AML-193 (cell line): ENCODE measurements at places on chromosomes 5 and 9.

GRCh38 chr5:78355561-78355960 lies 4.9 kb upstream of the SCAMP1 start:
- DNase-seq: no peak

DNA sequence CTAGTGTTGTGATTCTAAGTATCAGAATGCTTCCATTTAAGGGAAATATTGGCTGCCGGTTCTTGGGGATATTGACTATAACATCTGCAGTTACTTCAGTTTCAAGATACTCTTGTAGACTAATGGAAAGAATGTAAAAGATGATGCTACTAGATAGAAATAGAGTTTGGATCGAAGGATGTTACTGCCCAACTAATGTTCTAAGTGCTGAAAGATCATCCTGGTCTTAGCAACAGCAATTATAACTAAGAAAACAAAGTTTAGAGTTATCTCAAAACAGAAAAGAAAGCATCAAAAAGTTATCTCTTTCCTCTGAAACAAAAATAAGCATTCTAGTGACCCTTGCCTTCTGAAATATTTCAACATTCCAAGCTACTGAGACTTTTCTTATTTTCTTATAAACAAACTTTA lies 49.9 kb downstream of the ITGA1 start:
- DNase-seq: no peak

DNA sequence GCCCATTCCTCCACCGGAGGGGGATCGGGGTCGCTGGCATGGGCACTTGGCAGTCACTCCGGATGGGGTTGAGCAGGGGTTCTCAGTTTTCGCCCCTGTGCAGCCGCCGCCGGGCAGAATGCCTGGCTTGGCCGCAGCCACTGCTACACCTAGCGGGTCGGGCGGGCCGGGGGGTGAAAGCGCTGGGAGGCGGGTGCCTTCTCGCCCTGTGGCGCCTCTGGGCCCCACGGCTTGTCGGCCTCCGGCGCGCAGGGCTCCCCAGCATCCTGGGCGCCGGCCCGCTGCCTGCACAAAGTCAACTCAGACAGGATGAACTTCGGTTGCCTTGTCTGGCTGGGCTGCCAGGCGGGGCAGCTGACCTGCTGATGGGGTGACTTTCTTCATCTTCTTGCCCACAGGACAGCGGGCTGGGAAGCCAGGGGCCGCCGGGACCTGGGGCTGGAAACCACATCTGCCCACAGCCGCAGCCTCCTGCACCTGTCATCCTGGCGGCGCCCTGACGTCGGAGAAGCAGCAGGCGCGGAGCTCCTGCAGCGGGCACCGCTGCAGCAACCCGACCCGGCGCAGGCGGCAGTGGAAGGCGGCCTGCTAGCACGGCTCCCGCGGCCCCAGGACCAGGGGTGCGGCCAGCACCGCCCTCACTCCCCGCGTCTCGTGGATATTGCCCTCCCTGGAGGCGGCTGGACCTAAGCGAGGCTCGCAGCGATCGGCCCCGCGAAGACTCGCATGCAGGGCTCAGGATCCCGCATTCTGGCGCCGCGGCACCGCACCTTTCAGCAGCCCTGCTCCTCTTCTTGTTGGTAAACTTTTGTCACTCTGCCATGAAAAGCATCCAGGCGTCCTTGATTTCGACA lies 1.3 kb upstream of the ANKRD18A start:
- DNase-seq: no peak

DNA sequence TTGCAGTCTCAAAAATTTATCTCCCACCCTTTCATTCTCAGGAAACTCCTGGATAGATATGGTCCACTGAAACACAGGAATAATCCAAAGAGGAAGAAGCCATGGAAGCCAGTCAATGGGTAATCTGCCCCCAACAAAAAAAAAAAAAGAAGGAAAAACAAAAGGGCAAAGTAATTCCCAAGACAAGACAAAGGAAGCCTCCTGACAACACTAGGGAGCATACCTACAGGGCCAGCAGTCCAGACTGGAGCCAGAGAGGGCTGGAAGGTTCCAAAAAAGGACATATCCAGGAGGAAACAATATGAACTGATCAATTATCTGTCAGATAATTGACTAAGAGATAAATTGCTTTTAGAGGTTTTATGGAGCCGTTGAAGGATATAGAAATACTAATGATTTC lies 12.9 kb downstream of the FNIP1 start:
- no peak for DNase-seq

GRCh38 chr5:126812199-126812570 lies 35.2 kb downstream of the LMNB1 start:
- DNase-seq: no peak

DNA sequence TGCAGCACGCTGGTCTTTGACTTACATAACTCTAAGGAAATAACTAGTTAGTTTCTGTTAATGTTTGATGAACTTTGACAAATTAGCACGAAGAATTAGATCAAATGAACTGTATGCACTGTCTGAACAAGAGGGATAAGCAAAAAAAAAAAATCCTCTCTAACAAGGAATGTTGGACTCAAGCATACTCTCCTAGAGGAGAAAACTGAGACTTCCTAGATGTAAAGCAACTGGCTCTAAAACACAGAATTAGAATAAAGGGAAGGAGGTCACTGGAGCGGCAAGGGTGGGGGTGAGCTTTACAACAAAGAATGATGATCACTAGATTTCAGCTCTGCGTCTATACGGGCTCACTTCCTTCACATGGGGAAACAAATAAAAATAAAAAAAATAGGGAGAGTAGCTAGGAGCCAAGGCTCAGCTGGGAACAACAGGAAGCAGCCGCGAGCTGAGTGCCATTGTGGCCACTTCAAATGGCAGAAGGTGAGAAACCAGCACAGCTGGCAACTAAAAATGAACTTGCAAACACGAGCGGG lies 48.7 kb upstream of the CEMIP2 start:
- DNase-seq: no peak

GRCh38 chr5:43679214-43679613 lies 76.2 kb downstream of the NNT start:
- no peak for DNase-seq

GRCh38 chr9:131161585-131161984 lies 36.2 kb downstream of the NUP214 start:
- DNase-seq: no peak

GRCh38 chr5:171534043-171534895 lies 114.8 kb downstream of the FGF18 start:
- DNase-seq: no peak

- no peak for DNase-seq
These were observed 9.2 kb downstream of the ANXA1 start for GRCh38 chr9:73160868-73161267.

- DNase-seq: no peak
These were observed 557.4 kb upstream of the ZNF462 start for GRCh38 chr9:106305428-106306133.

DNA sequence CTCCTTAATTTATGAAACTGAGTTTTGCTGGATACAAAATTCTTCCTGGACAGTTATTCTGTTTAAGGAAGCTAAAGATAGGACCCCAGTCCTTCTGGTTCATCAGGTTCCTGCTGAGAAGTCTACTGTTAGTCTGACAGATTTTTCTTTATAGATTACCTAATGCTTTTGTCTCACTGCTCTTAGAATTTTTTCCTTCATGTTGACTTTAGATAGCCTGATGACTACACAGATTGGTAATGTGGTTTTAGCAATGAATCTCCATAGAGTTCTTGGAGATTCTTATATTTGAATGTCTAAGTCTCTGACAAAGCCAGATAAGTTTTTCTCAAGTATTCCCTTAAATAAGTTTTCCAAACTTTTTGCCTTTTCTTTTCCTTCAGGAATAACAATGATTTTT lies 419.7 kb downstream of the CDH10 start:
- DNase-seq: no peak

DNA sequence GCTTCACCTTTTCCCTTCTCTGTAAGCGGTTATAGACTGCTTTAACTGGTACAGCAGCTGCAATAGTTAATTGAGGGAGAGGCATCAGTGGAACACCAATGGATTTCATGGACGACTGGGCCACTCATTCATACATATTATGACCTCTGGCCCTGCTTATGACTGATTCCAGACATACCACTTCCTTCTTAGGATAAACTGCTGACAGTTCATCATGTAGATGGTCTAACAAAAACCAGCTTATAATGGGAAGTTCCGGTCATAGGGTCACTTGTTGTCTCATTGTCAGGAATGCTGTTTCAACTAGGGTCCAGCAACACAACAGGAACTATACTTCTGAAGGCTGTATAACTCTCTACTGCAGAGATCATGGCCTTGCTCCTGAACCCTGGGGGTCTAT lies 265.2 kb upstream of the RASA1 start:
- DNase-seq: no peak

DNA sequence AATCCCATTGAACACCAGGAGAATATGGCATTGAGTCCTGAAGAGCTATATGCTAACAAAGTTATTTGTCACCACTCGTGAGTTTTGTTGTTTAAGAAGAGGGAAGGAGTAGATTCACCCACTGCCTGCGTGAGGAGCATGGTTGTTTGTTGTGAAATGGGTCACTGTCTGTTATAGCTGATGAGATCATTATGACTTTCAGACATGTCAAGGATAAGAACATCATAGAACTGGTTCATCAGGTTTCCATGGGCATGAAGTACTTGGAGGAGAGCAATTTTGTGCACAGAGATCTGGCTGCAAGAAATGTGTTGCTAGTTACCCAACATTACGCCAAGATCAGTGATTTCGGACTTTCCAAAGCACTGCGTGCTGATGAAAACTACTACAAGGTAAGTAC lies 76.9 kb downstream of the SYK start:
- DNase-seq: no peak

- no peak for DNase-seq
These were observed 48.8 kb downstream of the MLANA start for GRCh38 chr9:5939530-5939929.

GRCh38 chr5:35320029-35320428 lies 89.7 kb upstream of the PRLR start:
- no peak for DNase-seq

GRCh38 chr9:117825609-117826347 lies 121.6 kb downstream of the TLR4 start:
- DNase-seq: peak; percentile 84

GRCh38 chr9:106414042-106414441 lies 448.9 kb upstream of the ZNF462 start:
- DNase-seq: no peak

DNA sequence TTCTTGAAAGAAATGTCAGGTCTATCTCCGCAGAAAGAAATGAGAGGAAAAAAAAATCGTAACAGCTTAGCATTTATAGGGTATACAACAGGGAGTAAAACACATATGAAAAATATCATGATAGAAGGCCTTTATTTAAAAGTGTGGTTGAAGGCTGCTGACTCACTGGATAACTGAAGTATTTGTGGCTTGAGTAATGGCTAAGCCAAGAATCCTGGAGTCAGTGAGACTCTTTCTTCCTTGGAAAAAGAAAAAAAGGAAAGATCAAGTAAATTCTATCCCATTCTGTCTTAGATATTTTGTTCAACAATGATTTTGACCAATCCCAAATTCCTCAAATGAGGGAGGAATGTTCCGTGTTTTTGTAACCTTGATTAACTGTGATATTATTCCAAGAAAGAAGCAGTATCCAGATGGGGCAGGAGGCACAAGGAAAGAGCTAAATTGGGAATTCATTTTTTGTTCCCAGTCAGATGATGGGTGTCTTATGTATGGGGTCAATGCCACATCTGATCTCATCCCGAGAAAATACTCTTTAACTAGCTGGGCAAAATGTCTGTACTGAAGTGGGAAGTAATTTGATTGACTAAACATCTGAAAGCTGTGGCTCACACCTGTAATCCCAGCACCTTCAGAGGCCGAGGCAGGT lies 64.3 kb upstream of the MYO10 start:
- DNase-seq: no peak
